Globus pallidus (tissue), 1 donor: ENCODE measurements at places on chromosomes 12 and 14.

- no peak for DNase-seq
These were observed 25.4 kb downstream of the ATG14 start for GRCh38 chr14:55386037-55386808.

DNA sequence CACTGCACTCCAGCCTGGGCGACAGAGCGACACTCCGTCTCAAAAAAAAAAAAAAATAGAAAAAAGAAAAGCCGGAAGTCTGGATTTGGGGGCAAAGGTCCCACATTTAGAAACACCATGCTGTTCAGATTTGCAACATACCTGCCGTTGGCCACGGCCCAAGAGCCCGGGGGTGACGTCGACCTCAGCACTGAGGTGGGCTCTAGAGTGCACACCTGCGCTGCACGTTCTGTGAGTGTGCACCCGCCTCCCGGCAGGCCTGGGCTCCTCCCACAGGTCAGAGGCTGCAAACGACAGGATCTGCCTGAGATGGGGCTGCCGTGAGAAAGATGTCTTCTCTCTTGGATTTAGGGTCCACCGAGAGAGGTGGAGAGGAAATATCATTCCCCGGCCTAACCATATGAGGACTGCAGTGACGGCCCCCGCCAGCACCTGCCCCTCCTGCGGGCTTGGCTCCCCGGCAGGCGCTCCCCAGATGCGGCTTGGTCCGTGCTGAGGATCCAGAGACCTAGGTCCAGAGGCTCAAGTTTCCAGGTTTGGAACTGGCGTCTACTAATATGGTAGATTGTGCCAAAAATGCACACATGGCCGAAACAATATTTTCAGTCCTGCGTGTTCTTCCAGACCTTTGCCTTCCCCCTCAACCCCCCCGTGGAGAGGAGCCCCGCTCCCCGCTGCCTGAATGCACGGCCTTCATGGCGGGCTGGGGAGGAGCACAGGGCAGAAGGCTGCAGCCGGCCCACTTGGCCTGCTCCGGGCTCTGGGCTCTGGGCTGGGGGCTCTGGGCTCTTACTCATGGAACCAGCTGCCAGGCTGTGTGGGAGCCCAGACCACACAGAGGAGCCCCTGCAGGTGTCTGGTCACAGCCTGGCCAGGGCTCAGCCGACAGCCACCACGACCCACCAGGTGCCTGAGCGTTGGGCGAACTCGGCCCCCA is 58.8 kb upstream of the FBRSL1 start:
- DNase-seq, result no peak

GRCh38 chr14:71734885-71735284 is 197.3 kb upstream of the RGS6 start:
- no peak for DNase-seq

DNA sequence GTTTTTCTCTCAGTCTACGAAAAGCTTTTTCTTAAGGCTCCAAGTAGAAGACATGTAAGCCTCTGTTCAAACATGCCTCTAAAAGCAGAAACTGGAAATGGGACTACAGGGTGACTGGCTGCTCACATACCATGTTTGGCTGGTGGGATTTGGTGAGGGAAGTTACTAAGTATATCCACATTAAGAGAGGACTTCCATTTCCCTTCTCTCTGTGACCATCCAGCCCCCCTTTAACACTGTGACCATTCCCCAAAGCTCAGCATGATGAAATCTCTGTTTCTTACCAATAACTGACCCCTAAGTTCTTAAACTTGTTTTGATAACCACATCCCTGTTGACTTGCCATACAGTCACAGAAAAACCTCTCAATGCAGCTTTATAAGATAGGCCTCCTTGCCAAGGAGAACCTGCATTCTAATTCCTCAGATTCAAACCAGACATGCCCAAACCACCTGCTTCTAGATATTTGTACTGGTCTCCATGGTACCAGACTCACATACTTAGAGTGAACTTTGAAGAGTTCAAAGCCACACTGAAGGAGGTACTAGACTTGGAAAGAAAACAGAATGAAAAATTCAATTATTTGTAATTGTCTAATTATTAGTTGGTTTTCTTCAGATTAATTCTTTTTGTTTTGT is 102.2 kb downstream of the VEZT start:
- DNase-seq, result no peak

- no peak for DNase-seq
These were observed 353.7 kb downstream of the LRIG3 start for GRCh38 chr12:58566599-58566998.

DNA sequence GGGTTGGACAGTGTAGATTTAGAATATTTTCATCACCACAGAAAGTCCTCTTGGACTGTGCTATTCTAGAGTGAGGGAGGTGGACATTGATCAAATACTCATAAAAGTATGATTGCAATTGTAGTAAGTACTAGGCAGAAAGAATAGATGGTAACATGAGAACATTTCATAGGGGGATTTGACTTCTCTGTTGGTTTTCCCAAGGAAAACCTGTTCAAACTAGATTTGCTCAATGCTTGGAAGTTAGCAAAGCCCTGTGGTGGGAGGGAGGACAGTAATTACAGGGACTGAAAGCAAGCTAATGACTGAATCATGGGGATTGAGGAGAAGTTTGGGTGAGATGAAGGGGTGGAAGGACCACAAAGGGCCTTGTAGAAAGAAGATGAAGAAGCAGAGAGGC is 24.4 kb upstream of the EID3 start:
- no peak for DNase-seq

GRCh38 chr12:121905746-121906145 is 12.6 kb upstream of the CFAP251 start:
- no peak for DNase-seq

DNA sequence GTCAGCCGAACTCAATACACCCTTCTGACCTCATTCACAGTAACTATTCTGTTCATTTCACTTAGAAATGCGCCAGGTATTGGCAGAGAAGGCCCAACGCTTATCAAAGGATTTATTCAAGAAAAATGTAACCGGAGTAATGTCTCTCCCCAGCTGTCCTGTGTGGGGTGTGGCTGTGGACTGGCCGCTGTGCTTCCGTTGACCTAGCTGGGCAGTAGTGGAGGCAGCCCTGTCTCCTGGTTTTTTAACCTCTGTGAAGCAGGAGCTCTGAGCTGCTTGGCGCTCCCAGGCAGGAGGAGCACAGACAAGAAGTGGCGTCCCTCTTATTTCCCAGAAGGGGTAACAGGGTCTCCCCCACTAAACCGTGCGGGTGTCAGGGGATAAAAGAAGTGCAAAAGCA is 85.2 kb downstream of the ESR2 start:
- no peak for DNase-seq

DNA sequence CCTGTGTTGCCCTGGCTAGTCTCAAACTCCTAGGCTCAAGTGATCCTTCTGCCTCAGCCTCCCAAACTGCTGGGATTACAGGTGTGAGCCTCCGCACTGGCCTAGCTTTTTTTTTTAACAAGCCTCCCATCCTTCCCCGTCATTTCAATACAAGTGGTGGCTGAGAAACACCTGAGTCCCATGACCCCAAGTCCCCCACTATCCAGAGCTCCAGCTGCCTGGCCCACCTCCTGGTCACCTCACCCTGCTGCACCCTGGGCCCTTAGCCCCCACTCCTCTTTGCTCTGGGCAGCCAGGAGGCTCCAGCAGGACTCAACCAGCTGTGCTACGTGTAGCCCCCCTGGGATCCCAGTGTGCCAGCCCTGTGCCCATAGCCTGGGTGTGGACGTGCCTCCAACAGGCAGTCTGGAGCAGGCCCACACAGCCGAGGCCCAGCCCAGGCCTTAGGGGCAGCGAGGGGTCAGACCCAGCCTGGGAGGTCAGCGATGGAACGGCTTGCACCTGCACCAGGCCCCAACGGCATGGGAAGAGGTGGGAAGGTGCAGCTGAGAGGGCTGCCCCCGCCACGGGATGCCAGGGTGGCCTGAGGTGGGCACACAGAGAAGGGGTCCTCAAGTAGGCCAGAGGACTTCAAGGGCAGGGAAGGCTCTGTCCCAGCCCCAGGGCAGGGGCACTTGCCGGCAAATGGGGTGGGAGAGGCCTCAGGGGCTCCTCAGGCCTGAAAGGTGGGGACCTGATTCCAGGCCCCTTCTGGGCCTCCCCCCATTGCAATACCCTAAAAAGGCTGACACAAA is 6.5 kb downstream of the AHNAK2 start:
- DNase-seq, result no peak

DNA sequence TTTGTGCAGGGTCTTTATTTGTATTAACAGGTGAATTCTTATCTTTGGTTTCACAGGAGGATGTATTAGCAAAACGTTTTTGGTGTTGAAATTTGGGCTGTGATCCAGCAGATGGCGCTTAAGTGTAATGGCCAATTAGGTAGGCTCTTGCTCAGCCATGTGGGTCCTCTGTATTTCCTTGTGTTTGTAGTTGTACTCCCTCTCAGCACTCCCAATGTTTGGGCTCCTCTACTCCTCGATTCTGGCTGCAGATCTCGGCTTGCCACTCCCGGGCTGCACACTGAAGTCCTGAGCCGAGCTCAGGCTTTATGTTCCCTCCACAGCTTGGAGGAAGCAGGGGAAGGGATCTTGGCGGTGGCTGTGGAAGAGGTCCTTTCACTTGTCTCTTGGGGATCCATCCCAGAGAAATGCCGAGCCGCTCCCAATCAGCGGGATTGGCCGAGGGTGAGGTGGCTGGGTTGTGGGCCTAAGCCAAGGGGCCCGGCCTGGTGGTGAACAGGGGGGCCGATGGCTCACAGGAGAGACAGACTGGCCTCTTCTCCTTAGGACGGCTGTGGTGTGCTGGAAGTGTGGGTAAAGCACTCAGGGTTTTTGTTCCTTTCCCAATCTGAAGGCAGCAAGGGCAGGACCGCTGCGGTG is 133.7 kb downstream of the AEBP2 start:
- no peak for DNase-seq

DNA sequence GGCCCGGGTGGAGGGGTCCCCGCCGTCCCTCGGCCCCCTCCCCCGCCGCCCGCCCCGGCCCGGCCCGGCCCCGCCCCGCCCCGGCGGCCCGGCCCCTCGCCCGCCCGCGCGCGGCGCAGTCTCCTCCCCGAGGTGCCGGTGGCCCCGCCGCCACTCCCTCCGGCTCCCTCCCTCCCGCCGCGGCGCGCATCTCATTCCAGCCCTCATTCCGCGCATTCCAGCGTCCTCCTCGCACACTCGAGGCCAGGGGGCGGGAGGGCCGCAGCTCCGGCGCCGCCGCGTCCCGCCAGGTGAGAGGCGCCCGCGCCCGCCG is at the start of gene TEAD4:
Gene TEAD4 (plus strand): TSS at position 206 of the 313 bp plus-strand sequence.
- DNase-seq, result no peak

- no peak for DNase-seq
These were observed 191.6 kb downstream of the CRADD start for GRCh38 chr12:93868771-93869170.

DNA sequence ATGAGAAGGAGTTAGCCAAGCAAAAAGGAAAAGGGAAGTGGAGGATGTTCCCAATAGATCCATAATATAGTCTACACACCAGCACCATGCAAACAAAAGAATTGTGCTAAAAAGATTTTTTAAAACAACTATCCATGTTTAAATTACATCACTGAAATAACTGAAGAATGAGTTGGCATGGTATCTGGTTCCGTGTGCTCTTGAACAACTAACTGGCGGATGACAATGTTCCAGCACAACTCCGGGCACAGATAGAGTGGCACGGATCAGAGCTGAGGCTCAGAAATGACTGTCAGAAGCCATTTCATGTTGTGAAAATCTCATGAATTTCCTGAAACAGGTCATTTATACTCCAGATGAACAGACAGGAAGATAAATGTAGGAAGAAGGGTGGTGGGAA is 153.1 kb downstream of the HMGA2 start:
- DNase-seq, result no peak

DNA sequence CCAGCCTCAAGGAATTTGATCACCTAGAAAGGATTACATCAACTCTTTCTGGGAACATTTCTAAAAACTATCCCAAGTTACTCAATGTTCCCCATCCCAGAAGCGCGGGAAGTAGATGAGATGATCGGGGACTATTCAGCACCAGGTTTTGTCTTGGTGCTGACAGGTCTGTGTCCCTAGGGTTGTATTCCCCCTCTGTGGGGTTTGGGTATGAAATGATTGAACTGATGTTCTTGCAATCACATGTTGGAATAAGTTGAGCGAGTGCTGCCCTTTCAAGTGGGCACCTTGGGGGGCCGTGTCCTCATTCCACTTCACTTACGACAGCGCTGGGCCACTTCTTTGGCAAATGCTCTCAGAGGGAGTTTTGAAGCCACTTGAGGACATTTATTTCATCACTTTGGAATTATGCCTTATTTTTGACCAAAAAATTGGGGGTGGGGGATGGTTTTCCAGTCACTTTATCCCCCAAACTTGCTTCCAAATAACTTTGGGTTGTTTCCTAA is 69.8 kb downstream of the RFX4 start:
- no peak for DNase-seq

- DNase-seq, result no peak
These were observed 124.3 kb upstream of the CPSF6 start for GRCh38 chr12:69115099-69115498.

DNA sequence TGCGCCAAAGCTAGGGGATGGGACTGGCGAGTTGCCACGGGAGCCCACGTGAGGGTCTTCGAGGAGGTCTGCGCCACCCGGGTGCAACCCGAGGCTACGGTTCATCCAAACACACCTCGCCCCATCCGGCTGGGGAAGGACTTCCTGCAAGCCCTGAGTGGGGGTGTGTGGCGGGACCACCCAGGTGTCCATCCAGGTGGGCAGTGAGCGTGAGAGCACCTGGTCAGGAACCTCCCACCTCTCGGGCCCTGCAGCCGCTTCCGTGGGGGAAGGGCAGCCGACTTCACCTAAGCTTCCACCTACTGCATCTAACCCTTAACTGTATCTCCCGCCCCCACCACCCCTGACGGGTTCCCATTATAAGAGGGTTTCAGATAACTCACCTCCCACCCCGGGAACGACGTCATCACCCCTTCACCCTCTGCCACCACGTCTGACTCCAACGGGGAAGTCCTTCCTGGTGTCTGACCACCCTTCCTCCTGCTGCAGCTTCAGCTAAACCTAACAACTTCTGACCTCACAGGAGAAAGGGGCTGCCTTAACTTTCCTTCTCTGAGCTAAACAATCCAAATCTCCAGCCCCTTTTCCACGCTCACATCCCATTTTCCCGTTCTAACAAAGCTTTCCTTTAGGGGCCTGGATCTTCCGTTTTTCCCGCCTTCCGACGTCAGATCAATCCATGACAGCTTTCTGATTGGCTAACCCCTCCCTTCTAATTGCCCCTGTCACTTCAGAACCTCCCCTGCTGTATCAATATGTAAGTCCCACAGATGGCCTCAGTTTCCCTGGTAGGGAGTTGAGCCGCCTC is 27.4 kb upstream of the SMUG1 start:
- no peak for DNase-seq

DNA sequence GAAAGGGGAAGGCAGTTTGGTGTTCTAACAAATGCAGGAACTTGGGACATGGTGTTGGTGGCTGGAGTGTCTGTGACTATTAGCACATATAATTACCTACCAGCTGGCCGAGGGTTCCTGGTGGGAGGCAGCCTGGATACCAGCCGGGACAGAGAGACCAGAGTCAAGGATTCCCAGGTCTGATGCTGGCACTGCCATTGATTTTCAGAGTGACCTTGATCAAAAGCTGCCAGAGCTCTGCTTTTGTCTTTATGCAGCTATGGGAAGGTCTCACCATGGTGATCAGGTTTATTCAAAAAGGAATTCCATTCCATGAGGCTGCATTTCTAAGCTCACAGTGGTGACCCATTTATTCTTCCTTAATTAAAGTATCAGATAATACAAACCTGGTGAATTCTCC is 101.0 kb upstream of the PWP1 start:
- no peak for DNase-seq
